ENCODE measurements at places on chromosomes 1 and 21.

DNA sequence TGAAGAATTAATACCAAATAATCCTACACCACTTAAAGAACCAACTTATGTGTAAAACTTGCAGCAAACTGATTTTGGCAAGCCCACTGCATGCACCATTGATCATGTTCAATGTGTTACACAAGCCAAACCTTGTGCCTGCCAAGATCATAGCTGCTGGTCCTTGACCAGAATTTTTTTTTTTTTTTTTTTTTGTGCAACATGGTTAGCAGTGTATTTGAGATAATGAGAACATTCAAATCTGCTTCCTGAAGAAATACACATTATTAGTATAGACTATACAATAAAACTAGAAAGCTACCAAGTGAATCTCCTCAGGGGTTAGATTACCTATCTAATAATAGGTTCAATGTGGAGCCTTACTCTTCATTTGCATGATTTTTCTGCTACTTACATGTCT, 421.0 kb downstream of the MRPL39 start:
- no peak for DNase-seq

DNA sequence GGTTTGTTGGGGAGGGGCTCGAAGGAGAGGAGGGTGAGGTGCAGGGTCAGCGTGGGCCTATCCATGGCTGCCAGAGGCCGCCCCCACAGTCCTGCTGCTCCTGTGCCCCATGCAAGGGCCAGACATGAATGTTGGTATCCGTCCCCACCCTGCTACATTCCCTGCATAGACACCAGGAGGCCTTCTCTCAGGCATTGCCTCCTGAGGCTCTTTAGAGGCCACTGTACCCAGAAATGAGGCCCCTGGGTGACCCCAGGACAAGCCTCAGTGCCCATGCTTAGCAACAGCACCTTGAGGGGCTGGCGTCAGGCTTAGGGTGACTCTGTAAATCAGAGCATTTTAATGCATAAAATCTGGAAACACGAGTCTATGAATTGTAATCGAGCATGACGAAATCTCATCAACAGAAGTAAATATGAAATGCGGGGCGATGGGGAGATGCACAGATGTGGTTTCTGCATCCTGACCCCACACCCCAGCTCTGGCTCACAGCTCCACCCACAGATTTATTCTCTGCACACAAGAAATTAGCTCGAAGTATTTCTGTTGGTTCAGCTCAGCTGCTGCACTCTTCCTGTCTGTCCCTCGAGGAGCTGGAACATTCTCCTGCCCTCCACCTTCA, 124.0 kb upstream of the CSF3R start:
- DNase-seq = no peak

GRCh38 chr1:200921571-200922110, 26.9 kb downstream of the INAVA start:
- no peak for DNase-seq

DNA sequence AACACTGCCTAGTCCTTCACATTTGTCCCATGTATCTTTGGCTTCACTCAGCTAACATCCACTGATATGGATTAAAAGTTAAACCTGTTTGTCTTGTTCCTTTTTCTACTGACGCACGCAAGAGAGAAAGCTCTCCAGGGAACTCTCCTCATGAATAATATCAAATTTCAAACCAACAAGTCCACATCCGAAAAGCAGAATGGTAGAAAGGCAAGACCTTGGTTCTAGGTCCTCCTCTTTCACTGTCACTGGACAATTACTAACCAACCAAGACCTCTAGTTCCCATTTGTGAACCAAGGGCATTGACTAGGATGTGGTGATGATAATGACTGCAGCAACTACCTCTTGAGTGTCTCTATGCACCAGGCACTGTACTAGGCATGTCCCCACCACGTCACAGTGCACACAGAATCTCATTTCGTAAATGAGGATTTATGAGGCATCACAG, 8.4 kb downstream of the PLPP3 start:
- DNase-seq = no peak

GRCh38 chr1:112954945-112955772, 837 bp downstream of the SLC16A1 start:
- peak; percentile 51 for DNase-seq

DNA sequence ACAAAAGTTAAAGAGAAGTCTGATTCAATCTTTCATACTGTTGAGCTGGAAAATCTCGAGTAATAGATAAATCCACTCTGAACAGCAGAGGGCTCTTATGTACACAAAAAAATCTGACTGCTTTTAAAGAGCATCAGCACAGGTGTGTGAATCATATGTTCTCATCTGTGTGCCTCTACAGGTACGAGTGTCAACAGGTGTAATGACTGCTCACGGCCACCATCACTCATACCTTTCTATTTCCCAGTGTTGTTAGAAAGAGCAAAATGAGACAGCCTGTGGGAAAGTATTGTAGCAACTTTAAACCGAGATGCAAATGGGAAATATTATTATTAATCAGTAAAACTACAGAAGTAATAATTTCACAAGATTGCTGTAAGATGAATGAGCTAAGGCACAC, 49.0 kb upstream of the SCAF4 start:
- DNase-seq = no peak

Measured in endothelial cell (in vitro differentiated cells).